ENCODE measurements at places on chromosomes 16 and 17.

- no peak for DNase-seq
Measured at GRCh38 chr16:86382774-86383407, 127.4 kb upstream of the FOXF1 start.

DNA sequence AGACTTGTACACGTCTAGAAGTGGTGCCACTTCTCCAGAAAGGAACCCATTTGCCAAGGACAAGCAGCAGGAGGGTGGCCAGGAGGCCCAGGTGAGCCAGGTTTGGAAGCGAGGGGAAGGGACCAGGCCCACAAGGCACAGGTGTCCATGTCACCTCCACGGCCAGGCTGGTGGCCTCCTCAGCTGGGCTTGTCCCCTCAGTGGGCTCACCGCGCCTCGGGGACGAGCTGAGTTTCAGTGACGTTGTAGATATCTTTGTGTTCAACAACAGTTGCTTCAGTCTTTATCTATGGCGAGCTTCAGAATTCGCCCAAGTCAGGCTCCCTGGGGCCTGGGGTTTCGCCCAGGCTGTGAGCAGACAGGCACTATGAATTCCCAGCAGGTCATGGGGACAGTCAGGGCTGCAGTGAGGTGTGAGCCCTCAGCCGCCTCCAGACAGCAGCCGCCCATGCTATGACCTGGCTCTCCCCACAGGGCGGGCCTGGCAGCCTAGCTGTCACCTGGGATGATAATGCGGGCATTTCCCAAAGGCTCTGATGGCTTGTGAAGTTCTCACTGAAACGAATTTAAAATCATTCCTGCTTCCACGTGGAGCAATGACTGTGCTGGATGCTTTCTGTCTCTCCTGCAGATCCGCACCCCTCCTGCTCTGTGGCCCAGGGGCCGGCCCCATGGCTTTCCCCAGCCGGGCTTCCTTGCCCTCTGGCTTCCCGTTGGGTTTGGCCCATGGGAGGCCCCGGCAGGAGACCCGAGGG, 89.5 kb downstream of the MRC2 start:
- no peak for DNase-seq

DNA sequence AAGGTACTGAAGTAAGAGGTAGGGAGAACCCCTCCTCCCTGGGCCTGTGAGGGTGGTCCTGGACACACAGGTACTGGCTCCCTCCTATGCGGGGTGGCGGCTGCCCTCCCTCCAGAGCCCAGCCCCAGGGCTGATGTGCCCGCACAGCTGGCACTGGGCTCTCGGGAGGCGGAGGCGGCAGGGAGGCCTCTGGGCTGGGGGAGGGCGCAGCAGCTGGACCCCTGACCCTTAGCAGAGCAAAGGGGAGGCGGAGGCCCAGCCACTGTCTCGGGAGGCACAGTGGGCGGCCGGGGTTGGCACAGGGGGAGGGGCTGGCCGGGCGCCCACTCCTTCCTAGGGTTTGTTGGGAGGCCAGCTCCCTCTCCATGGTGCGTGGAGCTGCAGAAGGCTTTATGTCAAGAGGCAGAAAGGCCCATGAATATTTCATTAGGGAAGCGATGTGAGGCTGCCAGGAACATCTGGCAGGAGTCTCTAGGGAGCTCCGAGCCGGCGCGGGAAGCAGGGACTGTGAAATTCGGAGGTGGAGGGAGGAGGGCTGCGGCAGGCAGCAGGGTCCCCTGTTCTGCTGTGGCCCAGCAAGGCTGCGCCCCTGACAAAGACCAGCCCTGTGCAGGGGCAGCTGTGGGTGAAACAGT, 44.1 kb upstream of the ACSF3 start:
- no peak for DNase-seq

DNA sequence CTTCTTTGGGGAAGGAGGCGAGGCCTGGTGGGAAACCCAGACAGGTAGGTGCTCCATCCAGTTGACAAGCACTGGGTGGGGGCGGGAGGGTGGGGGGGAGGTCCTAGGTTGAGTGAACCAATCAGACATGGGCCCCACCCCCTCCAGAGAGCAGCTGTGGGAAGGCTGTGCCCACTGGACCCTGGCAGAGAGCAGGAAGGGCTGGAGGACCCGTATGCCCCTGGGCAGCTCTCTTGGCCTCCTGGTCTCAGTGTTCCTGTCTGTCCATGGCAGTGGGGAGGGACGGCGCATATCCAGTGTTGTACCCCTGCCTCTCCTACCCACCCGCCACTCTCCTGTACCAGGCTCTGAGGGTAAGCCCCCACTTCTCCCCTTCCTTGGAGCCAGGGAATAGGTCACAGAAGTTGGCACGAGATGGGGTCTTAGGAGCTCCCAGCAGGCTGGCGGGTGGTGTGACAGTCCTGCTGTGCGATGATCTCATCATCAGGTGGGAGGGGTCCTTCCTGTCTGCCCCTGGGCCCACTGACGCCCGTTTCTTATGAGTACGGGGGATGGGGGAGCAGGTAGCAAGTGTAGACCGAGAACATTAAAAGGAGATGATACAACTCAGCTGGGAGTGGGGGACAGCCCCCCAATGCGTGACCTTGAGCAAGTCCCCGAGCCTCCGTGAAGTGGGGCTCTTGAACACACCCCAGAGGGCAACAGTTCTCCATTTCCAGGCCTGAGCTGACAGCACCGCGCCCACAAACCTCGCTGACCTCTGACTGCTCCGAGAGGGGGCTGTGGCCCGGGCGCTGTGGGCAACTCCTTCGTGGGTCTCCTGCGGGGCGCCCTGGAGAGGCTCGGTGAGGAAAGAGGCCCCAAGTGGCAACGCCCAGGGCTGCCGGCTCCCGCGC, 1.2 kb upstream of the ZFPM1 start:
- peak; percentile 24 for DNase-seq

DNA sequence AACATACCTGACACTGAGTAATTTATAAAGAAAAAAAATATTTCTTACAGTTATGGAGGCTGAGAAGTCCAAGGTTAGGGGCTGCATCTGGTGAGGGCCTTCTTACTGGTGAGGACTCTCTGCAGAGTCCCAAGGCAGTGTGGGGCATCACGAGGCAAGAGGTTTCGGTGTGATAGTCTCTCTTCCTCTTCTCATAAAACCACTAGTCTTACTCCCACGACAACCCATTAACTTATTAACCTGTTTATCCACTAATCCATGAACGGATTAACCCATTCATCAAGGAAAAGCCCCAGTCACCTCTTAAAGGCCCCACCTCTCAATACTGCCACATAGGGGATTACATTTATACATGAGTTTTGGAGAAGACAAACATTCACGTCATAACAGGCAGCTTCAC, 20.1 kb downstream of the CIITA start:
- no peak for DNase-seq

DNA sequence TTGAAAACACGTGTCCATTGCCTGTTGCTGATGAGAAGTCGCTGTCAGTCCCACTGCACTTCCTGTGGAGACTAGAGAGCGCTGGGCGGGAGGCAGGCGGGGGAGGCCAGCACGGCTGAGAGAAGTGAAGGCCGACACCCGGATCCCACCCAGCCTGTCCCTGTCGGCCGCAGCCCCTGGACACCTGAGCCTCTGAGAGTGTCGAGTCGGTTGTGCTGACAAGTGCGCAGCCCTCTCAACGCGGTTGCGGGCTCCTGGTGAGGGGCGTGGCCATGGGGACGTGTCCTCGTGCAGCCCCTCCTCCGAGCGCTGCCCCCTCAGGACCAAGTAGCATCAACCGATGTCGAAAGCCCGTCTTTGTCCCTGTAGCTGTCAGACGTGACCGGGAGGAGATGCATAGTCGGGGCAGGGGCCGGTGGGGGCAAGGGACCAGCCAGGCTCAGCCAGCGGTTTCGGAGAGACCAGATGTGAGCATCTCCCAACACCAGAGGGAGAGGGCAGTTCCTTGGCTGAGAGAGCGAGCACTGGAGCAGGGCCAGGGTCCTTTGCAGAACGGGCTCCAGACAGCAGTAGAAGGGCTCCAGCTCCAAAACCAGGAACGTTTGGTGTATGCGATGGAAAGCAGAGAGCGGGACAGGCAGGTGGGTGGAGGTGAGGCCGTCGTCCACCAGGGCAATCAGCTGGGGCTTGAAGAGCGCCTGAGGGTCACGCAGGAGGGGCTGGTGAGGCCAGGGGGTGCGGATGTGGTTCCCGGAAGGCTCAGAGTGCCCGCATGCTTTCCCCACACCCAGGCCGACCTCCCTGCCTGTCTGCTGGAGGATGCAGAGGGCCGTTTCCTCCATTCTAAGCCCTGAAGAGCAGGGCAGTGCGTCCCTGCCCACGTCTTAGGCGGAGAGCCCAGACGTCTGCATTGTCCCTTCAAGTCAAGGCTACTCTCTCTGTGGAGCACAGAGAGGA, 43.3 kb upstream of the CHMP6 start:
- no peak for DNase-seq

DNA sequence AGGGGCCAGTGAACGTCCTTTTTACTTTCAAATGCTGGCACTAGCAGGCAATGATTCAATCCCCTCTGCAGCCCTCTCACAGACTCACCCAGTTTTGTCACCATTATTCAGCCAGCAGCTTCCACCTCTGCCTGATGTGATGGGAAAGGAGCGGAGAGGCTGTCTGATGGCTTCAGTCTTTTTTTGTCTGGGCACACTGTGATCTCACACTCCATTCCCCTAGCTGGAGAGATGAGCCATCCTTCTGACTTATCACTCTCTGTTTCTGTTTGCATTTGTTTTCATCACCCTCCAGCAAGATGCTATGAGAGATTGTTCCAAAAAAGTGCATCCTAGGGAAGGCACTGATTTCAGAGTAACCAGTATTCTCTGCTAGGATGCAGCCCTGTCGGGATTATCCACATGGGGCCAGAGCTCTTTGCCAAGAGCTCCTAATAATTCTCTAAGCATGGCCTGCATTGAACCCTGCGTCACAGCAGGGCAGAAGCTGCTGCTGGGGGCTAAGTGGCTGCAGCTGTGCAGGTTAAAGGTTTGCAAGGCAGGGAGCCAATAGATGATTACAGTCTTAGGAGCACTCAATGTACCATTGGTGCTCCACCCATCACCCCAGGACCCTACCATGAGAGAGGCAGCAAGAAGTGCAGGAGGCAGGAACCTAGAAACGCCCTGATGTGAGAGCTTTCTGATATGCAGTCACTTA, 236.1 kb upstream of the C16orf82 start:
- DNase-seq: no peak

- no peak for DNase-seq
Measured at GRCh38 chr16:73527187-73527586, 479.3 kb upstream of the ZFHX3 start.

DNA sequence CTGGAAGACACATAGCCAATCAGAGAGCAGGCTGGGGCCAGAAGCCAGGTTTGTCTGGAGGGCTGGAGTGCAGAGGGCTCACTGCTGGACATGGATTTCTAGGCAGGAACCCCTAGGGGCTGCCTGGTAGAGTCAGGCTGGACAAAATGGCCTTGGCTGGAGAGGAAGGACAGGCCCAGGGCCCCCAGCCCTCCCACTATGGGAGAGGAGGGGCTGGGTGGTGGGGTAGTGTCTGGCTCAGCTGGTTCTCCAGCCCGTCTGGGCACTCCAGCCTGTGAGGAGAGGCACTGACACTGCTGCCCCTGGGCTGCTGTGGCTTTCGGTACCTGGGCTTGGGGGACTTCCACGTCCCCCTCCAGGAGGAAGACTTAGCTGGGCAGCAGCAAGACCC, 21.7 kb upstream of the DOK4 start:
- DNase-seq: no peak

DNA sequence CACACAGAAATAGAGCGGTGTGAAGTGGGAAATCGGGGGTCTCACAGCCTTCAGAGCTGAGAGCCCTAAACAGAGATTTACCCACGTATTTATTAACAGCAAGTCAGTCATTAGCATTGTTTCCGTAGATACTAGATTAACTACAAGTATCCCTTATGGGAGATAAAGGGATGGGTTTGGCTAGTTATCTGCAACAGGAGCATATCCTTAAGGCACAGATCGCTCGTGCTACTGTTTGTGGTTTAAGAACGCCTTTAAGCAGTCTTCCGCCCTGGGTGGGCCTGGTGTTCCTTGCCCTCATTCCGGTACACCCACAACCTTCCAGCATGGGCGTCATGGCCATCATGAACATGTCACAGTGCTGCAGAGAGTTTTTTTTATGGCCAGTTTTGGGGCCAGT, 27.0 kb downstream of the TMC6 start:
- DNase-seq: no peak

- no peak for DNase-seq
Measured at GRCh38 chr16:20026361-20027072, 47.2 kb downstream of the GPR139 start.

Data from CD4-positive, alpha-beta T cell treated with Interleukin-1 beta for 1 hour (primary cell).